ENCODE measurements at places on chromosomes 1 and 21.

DNA sequence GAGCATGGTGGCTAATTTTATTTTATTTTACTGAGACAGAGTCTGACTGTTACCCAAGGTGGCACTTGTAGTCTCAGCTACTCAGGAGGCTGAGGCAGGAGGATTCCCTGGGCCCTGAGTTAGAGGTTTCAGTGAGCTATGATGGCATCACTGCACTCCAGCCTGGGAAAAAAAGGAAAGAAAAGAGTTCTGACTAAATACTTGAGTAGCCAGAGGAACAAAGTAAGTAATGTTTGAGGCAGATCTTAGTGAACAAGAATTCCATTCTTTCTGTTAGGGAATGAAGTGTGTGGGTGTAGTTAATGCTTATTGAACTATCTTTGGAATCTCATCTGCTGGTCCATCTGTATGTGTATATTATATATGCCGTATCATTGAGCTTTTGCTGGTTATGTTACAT, 13.1 kb upstream of the EVI5 start:
- DNase-seq = no peak

- no peak for DNase-seq
Measured at GRCh38 chr1:183191833-183192232, 5.8 kb downstream of the LAMC2 start.

- no peak for DNase-seq
Measured at GRCh38 chr1:239413916-239414315, 27.5 kb downstream of the CHRM3 start.

GRCh38 chr1:60835649-60836048, 246.7 kb upstream of the NFIA start:
- no peak for DNase-seq

DNA sequence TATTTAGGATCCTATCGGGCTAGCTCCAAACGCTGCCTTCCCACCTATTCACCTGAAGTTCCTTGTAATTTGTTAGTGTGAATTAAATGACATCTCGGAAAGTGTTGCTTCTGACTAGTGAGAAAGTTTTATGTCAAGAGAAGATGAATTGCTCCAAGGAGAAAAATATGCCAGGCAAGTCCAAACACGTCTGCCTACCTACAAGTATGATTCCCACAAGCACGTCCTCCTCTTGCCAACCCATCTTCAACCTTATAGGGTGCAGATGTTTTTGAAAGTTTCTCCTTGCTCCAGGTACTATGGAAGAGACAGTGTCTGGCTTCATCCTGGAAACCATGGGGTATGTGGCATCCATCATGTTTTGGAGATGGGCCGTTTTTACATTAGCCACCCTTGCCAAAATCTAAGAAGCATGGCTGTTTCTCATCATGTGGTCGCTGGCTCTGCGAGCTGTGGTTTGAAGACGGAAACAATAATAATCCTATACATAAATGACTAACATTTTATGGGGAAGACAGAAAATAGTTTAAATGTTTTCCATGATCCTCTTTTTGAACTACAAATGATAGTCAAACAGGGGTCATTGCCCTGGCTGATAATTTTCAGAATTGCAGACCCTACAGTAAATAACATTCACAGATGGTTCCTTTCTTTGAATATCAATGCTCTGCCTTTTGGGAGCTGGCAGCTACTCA, 505.8 kb downstream of the SMYD3 start:
- no peak for DNase-seq

DNA sequence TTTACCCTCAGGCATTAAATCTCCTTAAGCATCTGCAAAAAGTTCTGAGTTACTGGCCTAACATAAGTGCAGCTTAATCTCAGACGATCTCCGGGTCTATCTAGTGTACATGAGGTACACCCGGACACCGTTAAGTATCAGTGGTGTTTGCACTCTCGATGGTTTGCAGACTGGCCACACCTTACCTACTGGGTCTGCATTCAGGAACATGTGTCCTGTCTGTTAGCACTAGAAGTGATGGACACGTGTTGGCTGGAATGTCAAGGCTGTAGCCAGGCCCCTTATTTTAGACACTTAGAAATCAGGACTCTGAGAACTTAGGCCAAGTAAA, 783 bp upstream of the AGL start:
- DNase-seq = no peak

DNA sequence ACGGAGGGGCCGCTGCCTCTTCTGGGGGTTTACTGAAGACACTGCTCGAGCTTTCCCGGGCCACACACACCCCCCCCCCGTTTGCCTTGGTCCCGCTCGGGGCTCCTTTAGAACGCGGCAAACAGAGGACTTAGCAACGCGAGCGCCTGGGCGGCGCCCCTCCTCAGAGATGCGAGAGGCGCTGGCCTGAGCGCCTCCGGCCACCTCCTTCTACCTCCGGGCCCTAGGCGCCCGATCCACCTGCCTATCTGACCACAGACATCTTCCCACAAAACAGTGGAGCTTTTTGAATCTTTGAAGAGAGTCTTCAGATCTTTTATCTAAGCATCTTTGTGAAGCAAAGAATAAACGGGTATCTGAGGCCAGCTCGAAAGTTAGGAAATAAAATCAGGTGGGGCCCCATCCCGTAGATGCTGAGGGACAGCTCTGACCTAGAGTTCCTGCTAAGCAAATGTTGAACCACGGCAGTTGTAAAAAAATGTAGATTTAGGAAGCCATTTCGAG, 436 bp upstream of the TTLL7 start:
- DNase-seq = no peak

- DNase-seq = no peak
Measured at GRCh38 chr1:197614916-197615692, 160.2 kb downstream of the DENND1B start.

DNA sequence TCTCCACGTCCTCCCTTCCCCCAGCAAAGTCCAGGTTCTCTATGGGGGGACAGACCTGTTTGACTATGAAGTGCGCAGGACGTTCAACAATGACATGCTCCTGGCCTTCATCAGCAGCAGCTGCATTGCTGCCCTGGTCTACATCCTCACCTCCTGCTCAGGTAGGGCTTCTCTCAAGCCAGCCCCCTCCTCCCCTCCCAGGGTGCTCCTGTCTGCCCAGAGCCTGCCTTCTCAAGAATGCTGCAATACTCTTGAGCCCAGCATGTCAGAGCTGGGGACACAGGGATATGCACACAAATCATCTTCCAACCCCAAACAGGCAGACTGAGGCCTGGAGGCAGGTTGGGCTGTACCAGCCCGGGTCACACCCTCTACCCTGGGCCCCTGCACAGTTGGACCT, 35.4 kb downstream of the DISP3 start:
- no peak for DNase-seq

DNA sequence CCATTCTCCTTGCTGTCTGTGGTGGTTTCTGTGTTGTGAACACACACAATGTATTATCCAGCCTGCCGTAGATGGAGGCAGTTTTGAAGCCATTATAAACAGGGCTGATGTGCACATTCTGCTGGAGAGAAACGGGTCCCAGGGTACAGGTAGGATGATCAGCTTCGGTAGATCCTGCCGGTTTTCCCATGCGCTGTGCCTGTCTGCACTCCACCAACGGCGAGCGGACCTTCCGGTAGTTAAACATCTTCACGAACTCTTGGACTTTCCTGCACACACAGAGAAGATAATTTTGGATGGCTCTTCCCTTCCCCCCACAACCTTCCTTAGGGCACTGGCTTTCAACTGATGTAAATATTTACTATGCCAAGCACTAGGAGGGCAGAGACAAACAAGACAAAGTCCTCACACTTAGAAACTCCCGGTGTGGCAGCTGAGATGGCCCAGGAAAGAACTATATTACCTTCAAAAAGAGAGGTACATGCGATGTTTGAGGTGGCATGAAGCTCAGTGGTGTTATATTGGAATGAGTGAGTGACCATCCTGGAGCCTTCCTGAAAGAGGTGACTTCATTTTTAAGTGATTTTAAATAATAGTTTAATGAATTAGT, 41.7 kb downstream of the ALPL start:
- no peak for DNase-seq

GRCh38 chr1:224789311-224789710, 140.2 kb upstream of the DNAH14 start:
- no peak for DNase-seq

DNA sequence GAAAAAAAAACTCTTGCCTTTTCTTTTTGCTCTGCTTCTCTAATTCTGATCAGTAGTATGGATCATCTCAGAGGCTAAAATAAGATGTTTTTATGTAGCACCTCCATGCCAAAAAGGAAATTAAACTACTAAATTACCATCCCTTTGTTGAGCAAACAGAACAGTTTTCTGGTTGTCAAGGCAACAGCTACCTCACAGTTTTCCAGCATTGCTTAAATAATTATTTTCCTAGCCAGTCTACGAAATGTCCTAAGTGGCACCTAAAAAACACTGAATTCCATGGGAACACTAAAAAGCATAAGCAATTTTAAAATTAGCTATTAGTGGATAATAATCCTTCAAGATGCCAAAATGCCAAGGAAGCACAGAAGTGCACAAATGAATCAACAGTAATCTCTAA, 61.7 kb downstream of the ARID4B start:
- no peak for DNase-seq

DNA sequence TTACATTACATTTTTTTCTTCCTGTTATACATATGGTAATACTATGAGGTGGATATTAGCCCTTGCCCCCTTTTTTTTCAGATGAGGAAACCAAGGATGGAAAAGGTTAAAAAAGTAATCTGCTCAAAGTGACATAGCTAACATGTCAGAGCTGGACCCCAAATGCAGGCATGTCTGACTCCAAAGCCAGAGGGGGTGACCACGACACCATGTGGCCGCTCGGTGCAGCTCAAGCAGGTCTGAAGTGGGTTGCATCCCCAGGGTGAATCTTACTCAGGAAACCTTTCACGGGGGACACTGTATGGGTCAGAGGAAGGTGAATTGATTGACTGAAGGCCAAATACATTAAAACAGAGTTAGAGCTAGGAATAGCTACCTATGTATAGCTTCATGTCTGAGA, 34.8 kb downstream of the CD34 start:
- no peak for DNase-seq

DNA sequence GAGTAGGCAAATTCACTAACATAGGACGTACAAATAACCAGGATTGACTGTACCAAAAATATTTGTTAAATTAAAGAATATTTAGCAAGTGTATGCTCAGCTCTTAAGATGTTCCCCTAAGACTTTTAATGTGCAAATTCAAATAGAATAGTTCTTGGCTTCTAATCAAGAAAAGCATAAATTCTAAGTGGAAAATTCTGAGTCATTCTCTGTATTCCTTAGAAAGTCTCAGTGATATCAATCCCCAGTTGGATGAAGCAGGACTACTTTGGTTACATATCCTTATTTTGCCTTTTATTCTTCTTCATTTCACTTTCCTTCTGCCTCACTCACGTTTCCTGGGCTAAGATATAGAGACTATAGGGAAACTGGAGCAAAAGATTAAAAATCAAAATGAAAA, 130.2 kb downstream of the IFI44 start:
- DNase-seq = no peak

- DNase-seq = no peak
Measured at GRCh38 chr1:72278461-72278860, 3.9 kb downstream of the NEGR1 start.

DNA sequence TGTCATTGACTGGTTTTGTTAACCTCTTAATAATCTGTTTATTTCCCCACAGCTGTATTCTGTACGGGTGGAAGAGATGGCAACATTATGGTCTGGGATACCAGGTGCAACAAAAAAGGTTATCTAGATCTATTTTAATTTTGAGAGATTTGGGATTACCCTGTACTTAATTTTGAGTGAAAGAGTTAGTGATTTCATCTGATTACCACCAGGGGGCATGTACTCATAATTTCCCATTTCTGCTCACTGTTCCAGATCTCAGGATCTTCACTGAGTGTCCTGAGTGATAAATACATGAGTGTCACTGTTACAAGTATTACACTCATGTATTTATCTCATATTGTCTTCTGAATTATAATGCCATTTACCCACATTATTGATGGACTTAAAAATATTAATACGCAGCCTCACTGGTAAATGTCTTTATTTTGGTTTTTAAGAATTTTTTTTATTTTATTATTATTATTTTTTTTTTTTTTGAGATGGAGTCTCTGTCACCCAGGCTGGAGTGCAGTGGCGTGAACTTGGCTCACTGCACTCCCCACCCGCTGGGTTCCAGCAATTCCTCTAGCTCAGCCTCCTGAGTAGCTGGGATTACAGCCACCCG, 27.4 kb downstream of the DTL start:
- DNase-seq = no peak

DNA sequence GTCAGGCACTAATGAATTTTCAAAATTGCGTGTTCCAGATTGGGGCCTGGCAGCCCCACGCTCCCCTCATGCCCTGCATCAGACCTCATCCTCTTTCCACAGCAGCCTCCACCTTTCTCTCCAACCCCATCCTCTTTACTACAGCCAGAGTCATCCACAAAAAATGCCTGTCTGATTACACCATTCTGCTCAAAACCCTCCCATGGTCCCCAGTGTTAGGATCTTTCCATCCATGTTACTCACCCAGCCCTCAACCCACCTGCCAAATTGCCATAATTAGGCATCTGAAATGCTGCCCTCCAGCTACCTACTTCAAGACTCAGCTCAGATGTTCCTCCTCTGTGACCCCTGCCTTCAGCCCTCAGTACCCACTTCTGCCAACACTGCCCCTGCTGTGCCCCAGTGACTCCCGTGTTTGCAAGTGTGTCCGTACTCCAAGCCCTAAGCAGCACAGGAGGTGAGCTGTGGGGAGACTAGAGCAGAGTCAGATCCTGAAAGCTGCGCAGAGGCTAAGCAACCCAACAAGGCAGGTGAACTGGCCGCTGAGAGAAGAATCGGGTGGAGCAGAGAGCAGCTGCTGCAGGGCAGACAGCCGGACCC, 715 bp upstream of the ARTN start:
- DNase-seq = no peak

DNA sequence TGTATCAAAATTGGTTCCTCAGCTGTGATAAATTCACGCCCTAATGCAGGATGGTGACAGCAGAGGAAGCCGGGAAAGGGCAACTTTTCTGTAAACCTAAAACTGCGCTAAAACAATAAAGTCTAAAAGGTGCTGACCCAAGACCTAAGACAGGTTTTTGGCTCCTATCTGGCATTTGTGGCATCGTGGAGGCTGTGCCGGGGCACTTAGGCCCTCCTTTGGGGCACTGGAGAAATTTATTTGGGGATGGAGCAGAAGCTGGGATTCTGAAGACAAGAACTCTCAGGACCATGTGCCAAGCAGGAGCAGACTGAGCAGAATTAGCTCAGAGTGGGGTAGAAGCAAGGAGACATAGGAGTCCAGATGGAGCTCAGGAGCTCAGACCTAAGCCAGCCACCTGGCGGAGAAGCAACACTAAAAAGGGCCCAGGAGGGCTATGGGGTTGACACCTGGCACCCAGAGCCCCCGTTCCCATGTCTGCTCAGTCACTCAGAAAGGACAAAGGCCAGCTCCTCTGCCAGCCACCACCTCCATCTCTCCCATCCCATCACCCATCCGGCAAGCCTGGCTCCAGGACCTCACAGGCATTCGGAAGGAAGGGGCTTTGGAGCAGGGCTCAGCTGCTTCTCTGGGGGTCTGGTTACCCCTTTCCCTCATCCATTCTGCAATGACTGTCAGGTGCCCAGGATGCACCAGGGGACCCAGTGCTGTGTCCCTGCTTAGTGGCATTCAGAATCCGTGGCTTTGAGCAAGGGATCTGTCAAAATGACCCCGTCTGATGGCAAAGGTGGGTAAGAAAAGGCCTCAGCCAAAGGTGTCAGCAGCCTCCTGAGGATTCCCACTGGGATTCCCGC, 347.7 kb downstream of the NPHP4 start:
- DNase-seq = no peak

Data from activated CD8-positive, alpha-beta memory T cell treated with anti-CD3 and anti-CD28 coated beads for 1 hour (primary cell).